ENCODE measurements at places on chromosomes 3 and 15.

DNA sequence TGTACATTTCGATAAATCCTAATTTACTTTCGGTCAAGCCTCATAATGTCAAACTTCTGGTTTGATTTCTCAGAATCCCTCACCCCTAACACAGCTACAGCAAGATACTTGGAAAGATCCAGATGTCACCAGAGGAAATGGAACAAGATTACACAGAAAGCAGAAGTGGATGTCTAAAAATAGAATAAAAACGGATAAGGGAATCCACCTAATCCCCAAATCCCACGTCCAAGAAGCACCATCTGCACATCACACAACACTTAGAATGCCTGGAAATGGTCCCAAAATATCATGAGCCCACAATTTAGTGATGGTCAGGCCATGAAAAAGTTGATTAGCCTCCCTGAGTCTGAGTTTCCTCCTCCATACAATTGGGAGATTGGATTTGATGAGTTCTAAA is 61.7 kb downstream of the AGTR1 start:
- no peak for DNase-seq

DNA sequence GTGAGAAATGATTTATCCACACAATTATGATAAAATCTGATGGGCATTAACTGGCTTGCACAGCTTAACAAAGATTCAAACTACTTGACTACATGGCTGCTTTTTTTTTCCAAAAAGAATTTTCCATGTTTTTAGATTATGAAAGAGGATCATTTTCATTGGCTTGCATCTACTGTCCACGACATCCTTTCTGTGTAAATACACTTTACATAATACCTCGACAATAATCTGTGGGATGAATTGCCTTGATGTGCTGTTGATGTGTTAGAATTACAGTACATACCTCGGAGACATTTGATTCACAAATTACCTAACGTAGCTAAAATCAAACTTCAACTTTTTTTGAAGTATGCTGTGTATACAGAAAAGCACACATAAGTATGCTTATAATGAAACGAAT is 104.4 kb downstream of the PPP2R3A start:
- no peak for DNase-seq

DNA sequence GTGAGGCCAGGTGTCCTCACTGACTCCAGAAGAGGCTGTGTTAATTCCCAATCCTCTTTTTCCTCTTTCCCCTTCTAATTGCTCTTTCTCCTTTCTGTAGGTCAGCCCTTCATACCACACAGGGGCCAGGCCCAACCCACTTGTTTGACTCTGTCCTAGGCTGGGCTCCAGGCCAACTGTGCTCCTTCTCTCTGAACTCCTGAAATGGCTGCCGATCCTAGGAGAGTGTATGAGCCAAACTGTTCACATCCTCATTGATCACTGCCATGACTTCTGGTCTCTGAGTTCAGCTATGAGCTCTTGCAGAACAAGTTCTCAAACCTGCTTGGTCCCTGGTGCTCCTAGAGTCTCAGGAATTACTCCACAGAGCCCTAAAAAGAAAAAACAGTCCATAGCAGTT is 145.1 kb downstream of the VGLL4 start:
- DNase-seq: peak; percentile 43

DNA sequence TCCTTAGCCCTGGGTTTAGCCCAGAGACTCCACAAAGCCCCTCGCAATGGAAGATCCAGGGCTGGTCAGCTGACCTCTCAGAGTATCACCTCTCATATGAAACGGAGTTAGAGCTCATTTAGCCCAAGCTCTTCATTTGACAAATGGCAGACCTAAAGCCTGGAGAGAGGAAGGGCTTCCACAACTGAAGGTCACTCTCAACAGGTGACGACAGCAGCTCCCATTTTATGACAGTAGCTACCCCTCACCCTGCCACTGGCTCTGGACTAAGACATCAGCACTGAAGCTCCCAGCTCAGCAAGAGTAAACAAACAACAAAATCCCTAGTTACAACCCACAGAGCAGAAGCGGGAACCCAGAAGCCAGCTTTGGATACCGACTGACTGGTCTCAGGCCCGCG is 33.7 kb downstream of the TLE3 start:
- DNase-seq: no peak

- DNase-seq: no peak
Observed at GRCh38 chr3:50580683-50581458, 11.5 kb downstream of the HEMK1 start.

GRCh38 chr15:97085731-97086130 is 755.2 kb downstream of the NR2F2 start:
- no peak for DNase-seq

DNA sequence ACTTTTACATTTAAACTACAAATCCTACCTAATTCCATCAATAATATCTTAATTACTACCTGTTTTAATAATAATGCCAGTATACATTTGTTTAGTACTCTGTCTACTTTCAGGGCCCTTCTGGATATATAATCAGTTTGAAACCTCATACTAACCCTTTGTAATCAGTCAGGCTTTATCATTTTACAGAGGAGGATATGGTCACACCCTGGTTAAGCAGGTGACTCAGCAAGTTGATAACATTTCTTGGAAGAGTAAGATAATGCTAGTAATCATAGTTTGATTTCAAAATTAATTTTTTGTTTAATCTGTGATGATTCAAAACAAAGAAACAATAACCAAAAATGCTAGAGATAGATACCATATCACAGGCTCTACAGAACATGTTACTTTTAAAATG is 208.2 kb upstream of the MANF start:
- no peak for DNase-seq

DNA sequence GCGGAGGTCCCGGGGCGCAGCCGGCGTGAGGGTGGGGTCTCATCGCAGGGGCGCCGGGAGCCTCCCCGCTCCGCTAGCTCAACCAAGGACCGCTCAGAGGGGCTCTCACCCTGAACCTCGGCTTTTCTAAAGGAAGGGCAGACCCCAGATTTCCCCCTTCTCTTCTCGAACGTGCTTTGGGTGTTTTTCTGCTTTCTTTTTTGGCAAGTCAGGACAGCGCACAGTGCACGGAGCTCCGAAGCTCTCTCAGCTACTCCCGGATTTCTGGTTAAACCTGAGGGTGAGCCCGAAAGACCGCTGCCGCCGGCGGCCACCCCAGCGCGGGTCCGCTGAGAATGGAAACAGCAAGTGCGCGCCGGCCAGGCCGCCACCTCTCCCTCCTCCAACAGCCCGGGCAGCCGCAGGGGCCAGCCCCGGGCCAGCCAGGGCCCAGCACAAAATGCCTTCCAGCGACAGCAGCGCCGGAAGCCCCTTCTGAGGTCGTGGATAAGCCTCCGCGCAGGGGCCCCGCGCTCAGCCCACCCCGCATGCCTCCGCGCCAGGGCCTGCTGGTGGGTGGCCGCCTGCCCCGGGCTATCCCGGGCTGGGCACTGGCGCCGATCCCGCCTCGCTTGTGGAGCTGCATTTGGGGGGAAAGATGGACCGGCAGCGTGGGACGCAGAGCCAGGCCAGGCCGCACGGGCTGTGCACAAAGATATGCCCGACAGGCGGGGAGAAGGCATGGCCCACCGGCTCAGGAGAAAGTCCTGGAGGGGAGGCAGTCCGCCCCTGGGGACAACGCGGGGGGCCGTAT is 8.2 kb upstream of the OCA2 start:
- no peak for DNase-seq

GRCh38 chr15:34353627-34354026 is 10.5 kb downstream of the NUTM1 start:
- DNase-seq: no peak

- DNase-seq: no peak
Observed at GRCh38 chr3:134486577-134487041, 752 bp downstream of the CEP63 start.

- no peak for DNase-seq
Observed at GRCh38 chr15:72375501-72375845, 341 bp downstream of the HEXA start.

GRCh38 chr3:110459021-110459420 is 612.6 kb upstream of the NECTIN3 start:
- no peak for DNase-seq

GRCh38 chr3:51669241-51670052 is 1.6 kb upstream of the TEX264 start:
- peak; percentile 36 for DNase-seq

DNA sequence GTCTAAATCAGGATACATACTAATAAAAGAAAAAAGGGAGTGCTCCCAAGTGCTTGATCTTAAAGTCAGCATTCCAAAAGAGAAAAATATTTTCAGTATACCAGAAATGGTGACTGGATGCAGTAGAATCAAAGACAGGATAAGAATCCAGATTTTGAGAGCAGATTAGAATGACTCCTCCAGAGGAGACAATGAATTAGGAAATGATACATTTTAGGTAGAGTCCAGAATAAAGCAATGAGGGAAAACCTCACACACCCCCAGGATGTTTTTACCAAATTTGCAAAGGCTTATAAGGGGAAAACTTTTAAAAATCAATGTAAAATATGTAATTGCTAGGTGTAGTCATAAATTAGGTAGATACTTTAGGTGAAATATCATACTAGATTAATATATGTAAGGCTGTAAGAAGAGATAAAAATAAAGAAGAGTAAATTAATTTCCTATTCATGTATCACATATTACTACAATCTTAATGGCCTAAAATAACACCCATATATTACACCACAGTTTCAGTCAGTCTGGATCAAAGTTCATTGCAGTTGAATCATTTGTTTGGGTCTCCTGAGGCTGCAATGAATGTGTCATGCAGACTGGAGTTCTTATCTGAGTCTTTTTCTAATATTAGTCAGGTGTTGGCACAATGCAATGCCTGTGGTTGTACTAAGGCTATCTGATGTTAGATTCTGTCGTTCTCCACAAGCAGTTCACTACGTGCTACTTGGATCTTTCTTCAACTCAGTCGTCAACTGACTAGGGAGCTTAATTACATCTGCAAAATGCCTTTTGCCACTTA is 547.8 kb upstream of the EPHA6 start:
- no peak for DNase-seq

DNA sequence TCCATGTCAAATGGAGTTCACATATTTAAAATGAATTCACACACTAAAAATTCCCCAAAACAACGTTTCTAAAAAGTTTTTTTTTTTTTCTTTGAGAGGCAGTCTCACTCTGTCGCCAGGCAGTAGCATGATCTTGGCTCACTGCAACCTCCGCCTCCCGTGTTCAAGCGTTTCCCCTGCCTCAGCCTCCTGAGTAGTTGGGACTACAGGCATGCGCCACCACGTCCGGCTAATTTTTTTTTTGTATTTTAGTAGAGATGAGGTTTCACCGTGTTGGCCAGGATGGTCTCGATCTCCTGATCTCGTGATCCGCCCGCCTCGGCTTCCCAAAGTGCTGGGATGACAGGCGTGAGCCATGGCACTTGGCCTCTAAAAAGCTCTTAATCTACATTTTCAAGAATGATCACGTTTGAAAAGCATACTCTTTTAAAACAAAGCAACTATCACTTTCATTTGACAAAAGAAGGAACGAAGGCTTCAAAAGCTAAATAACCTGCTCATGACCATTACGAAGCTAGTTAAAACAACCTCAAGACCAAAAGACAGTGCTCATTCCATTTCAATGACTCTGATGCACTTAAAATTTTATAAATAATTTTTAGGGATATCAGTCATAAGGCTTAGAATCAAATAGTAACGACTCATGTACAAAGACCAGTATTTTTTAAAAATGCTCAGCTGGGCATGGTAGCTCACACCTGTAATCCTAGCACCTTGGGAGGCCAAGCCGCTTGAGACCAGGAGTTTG is 5.5 kb downstream of the UBE3A start:
- DNase-seq: no peak

GRCh38 chr3:124669470-124669869 is 60.8 kb upstream of the UMPS start:
- no peak for DNase-seq

DNA sequence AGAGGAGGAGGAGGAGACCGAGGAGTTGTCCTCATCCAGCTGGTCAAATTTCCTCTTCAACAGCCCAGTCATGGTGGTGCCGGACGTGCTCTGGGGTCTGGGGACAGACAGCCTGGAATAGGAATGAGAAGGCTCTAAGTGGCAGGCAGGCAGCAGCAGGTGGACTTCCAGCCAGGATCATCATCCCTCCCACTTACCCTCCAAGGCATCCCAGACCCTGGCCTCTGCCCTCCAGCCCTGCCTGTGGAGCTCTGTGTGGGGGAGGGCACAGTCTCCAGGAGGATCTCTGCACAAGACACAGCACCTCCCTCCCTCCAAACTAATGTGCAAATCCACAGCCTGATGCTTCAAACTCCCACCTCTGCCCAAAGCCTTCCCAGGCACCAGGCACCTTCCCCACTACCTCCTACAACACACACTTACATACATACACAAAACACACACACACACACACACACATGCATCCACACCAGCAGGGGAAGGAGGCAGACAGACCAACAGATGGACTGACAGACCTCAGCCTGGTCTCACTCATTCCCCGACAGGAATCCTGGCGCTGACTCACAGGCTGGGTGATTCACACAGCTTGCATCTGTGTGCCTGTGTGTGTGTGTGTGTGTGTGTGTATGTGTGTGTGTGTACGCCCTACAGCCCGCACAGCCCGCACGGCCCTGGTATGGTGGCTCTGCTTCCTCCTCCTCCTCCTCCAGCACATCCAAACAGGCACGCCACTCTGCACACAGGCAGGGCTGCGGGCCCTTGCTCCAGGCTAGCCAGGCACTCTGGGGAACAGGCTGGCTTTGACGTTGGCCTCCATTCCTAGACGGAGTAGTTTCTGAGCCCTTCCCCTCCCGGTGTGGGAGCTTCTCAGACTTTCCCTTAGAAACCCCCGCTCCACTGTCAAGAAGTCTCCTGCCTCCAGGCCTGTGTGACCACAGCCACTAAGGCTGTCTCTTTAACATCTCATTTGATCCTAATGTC is 6.5 kb downstream of the CSRNP1 start:
- DNase-seq: peak; percentile 83

GRCh38 chr15:56146756-56147155 is 96.9 kb downstream of the RFX7 start:
- no peak for DNase-seq

GRCh38 chr3:21524133-21524532 is 226.9 kb downstream of the ZNF385D start:
- DNase-seq: no peak

DNA sequence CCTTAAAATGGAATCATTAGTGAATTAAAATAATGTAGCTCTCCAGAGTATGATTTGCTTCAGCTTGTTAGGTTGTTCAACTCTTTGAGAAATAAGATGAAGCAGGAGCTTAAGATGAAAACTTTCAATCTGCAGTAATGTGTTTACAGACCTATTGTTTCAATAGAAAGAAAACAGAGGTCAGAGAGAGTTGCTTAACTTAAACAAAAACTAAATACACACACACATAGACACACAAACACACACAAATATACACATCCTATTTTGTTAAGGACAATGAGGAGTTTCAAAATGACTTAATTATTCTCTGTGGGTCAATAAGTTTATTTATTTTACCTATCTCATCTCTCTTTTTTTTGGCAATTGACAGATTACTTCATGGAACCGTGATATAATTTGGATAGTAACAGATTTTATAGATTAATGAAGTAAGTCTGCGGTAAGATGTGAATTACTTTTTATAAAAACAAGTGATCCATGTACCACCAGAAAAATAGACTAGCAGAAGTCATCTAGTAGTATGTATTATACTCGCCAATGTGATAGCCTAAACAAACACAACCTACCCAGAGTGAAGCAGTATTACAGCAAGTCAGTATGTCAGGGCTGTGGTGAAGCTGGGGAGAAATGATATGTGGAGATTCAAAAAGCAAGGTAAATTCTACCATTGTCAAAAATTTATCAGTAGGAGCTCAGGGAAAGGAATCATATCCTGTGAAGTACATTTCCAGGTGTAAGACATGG is 76.7 kb upstream of the DCBLD2 start:
- no peak for DNase-seq

- no peak for DNase-seq
Observed at GRCh38 chr15:42401544-42402454, 42.5 kb downstream of the CAPN3 start.

Data from epithelial cell of proximal tubule (primary cell).